ENCODE measurements at places on chromosomes 6 and 20.

- DNase-seq, result no peak
These were observed 703.2 kb downstream of the HDGFL1 start for GRCh38 chr6:23272536-23272935.

- DNase-seq, result no peak
These were observed 71.4 kb downstream of the CARMIL1 start for GRCh38 chr6:25350573-25350972.

GRCh38 chr6:88670369-88670768, 293.0 kb downstream of the RNGTT start:
- no peak for DNase-seq

- DNase-seq, result no peak
These were observed 30.2 kb downstream of the VEGFA start for GRCh38 chr6:43800298-43800623.

DNA sequence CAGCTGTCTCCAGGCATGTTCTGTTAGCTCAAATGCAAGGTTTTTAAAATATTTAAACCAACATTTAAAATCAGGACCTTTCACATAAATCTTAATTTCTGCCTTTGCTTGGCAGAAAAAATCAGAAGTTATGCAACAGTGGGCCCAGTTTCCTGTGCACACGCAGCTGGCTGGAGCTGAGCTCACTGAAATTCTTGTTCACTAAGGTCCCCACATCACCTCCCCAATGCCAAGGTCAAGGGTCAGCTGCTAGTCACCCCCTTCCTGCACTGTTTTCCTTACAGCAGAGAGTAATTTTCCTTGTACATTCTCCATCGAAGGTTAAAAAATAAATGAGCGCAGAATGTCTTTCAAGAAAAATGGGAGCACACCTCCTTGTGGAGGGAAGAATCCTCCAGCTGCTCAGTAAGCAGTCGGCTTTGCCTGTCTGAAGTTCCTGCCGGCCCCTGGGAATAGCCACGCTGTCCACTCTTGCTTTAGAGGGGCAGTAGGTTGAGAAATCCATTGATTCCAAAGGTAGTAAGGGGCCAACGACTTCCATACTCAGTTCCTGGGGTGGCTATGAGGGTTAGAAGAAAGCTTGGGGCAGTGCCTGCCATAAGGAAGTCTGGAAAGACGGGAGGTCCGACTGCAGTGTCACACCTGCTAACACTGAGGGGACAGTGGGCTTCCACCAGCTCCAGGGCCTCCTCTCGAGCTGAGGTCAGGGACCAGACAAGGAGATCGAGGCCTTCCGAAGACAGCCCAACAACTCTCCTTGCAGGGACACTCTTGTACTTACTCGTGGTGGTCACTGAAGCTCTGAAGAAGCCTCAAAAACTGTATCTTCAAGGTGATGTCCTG, 56.8 kb downstream of the MYH7B start:
- no peak for DNase-seq

- no peak for DNase-seq
These were observed 5.5 kb downstream of the VEGFA start for GRCh38 chr6:43775535-43775885.

DNA sequence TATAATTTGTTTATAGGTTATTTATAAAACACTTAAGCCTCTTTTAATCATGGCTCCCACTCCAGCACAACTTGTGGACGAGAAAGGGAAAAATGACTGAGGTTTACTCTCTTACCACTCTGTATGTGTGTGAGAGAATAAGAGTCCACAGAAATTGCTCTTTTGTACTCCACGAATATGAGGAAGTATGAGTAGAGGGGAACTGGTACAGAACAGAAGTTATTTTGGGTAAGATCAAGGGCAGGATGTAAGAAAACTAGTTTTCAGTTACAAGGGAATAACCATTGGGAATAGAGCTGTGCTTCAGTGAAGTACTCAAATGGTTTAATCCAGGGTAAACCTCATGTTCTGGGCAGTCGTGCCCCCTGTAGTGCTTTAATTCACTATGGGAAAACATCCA, 72.6 kb downstream of the REV3L start:
- peak; percentile 23 for DNase-seq

DNA sequence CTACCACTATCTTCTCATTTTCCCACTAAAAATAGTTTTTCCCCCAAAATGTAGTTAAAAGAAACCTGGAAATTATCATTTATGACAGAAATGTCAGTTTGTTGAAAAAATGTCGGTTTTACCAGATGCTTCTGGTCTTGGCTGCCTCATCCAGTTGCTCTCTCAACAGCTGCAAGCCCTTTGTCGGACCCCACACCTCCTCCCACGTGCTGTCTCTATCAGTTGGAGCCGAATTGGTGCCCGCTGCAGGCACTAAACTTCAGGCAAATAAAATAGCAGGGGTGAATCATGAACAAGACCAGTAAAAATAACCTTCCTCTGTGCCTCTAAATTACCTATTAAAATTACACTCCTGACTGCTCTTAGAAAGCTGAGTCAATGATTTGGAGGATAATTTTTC, 129.5 kb upstream of the CEP162 start:
- no peak for DNase-seq

DNA sequence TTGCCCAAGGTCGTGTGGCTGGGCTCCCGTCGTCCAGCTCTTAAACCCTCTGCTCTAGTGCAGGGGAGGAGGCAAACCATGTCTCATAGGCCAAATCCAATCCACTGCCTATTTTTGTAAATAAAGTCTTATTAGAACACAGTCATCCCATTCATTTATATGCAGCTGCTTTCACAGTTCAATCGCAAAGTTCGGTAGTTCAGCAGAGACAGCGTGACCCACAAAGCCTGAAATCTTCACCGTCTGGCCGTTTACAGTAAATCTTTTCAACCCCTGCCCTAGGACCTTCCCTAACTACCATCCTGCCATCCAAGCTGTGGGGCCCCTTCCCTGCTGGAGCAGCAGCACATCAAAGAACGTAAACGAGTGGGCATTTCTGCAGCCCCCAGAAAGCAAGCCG, 65.9 kb downstream of the EYA2 start:
- no peak for DNase-seq

GRCh38 chr6:127404133-127404532, 55.1 kb downstream of the KIAA0408 start:
- DNase-seq, result no peak

GRCh38 chr6:1287103-1287591, 24.8 kb upstream of the FOXQ1 start:
- no peak for DNase-seq

DNA sequence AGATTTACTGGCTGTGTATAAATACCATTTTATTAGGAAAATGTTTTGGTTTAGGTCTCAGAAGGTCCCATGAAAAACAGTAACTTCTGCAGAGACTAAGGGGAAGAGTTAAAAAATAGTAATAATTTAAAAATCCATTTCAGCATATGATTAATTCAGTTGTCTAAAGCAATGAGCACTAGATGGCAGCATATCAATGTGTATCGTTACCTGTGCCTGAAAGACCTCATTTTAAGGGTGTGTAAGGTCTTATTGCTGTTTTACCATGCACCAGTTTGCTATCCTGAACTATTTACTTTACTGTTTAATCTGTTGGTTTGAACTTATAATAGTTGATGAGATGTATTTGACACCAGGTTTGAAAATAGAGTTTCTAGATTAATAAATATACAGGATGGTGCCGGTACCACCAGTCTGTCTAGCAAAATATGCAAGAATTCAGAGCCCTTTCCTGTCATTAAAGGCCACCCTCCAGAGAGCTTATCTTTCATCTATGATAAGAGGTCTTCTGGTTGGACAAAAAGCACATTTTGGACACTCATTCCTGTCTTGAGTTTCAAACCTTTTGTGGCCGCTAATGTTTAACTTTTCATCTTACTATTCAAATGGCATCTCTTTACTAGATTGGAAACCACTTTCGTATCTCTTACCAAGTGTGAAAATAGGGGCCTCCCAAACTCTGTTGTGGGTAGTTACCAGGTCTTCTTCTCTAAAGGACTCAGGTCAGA, 8.9 kb upstream of the AHI1 start:
- DNase-seq, result peak; percentile 2

DNA sequence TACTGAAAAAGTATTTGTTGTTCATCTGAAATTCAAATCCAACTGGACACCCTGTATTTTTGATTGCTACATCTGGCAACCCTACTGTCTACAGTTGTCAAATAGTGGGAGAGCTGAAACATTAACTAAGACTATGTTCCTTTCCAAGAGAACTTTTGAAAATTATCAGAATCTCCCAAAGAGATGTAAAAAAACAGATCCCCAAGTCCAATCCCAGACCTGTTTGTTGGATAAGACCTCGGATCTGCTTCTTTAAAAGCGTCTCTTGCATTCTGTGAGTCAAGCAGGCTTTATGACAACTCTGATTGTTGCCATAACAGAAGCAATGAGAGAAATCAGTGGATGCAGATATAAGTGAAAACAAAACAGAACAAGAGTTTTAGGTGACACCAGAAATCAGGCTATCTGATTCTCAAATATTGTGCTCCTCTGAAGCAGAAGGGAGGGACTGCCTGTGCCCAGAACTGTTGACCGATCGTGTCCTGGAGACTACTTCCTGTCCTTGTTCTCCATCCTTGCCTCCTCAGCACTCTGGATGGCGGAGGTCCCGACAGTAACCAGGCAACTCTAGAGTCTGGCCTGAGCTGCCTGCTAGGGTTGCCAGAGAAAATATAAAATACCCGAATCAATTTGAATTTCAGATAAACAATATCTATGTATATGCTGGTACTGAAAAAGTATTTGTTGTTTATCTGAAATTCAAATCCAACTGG, 853.8 kb downstream of the MAFB start:
- DNase-seq, result no peak

DNA sequence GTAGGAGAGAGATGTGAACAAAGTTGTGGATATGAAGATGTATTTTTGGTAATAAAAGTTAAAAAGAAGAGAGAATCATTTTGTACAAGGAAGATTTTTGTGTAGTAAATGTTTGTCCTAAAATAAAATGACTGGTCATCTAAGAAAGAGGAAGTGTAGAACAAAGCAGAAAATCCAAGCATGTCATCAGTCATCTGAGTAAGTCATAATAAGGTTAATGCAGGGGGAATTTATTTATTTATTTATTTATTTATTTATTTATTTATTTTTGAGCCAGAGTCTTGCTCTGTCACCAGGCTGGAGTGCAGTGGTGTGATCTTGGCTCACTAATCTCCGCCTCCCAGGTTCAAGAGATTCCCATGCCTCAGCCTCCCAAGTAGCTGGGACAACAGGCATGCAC, 15.7 kb upstream of the CGA start:
- no peak for DNase-seq

GRCh38 chr6:63674635-63675034, 39.0 kb downstream of the PHF3 start:
- no peak for DNase-seq

DNA sequence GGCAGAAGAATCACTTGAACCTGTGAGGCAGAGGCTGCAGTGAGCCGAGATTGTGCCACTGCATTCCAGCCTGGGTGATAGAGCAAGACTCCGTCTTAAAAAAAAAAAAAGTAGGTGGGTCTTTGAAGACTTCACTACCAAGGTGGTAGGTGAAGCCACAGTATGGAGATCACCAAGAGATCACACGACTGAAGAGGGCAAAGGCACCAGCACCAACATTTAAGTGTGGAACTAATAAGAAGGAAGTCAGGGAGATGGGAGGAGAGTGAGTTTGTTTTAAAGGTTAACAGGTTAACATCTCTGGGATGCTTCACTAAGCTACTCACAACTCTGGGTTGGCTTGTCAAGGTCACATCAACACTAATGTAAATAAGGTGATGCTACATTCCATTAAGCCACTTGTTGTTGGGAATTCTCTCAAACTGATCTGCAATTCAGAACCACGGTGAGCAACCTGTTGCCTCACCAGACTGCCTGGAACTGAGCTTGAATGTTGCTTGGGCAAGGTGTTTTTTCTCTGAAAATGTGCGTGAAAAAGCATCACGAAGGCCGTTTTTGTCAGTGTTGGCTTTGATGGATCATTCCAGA, 48.7 kb downstream of the KCTD20 start:
- DNase-seq, result no peak

- no peak for DNase-seq
These were observed 83.5 kb upstream of the SCAF8 start for GRCh38 chr6:154649721-154650120.

GRCh38 chr6:28606424-28607391, 81.0 kb downstream of the GPX5 start:
- no peak for DNase-seq

DNA sequence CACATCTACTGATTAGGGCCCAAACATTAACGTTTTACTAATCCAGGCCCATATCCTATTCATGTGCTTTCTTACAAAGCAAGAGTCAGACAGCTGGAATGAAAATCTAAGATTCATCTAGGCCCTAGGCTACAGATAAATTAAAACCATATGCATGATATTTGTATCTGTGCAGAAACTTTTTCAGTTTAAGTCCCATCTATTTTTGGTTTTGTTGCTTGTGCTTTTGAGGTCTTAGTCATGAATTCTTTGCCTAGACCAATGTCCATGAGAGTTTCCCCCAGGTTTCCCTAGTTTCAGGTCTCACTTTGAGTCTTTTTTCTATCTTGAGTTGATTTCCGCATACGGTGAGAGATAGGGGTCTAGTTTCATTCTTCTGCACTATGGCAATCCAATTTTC, 20.2 kb downstream of the ADNP start:
- DNase-seq, result no peak

DNA sequence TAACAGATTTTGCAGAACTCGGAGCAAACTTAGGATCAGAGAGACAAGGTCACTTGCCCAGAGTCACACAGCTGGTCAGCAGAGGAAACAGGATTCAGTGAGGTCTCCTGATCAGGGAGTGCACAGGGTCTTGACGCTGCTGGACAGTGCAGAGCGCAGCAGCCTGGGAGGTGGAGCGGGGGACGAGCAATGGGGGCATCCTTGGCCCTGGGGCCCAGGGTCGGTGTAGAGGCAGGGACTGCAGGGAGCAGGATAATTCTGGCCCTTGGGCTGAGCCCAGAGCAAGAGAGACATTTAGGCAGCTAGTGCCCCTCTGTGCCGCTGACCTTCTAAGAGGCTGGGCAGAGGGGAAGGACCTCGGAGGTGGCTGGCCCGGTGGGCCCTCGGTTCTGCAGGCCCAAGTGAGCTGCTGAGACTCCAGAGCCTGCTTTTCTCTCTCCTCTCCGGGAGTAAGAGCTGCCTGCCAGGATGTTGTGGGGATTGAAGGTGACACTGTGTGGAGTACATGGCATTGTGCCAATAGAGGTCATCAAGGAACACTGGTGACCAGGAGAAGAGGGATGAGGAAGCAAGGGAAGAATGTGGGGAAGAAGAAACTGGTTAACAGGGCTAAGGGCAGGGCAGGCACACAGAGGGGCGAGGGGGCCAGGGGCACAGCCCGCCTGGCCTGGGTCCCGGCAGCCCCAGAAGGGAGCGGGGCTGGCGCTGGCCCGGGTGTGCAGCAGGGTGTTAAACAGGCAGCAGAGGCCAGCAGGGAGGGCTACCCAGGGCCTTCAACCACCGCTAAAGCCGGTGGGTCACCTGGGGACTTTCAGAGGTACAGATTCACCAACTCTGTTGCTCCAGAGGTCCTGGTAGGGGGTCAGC, 122.0 kb downstream of the AGPAT4 start:
- no peak for DNase-seq
